ENCODE measurements at places on chromosomes 5 and 9.
A peak's percentile ranks its signal among the peaks of the same experiment; 100 is the strongest.

DNA sequence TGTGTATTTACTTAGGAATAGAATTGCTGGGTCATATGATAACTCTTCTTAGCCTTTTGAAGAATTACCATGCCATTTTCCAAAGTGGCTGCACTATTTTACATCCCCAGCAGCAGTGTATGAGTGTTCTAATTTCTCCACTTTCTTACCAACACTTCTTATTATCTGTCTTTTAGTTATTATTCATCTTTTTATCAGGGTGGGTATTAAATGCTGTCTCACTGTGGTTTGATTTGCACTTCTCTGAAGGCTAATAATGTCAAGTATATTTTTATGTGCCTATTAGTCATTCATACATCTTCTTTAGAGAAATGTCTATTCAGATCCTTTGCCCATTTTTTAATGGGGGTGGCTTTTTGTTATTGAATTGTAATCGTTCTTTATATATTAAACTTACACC, 36.8 kb downstream of the SLC1A3 start:
- no peak for DNase-seq

GRCh38 chr9:107737987-107738743, 248.6 kb upstream of the KLF4 start:
- no peak for DNase-seq

GRCh38 chr5:62182802-62183201, 123.2 kb upstream of the KIF2A start:
- no peak for DNase-seq

- no peak for DNase-seq
Observed at GRCh38 chr5:131019601-131020315, 145.3 kb downstream of the HINT1 start.

DNA sequence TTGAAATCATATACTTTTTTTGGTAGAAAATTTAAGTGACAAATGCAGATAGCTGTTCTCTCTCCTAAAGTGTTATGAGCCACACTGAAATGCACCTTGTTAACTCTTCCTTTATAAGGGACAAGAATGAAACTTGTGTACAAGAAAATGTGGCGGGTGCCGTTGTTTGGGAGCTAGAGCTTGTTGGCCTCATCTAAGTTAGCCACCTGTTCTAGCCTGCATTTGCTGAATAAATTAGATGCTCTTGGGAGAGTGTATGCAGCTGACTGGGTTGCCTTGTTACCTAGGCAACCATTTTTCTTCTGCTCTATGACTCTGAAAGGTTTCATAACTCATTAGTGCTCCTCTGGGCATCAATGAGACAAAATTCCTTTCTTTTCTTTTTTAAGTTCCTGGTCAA, 174.3 kb downstream of the TAF11L14 start:
- no peak for DNase-seq

- no peak for DNase-seq
Observed at GRCh38 chr5:5309645-5310044, 112.8 kb upstream of the ICE1 start.

- DNase-seq: no peak
Observed at GRCh38 chr5:93571114-93571949, 9.7 kb downstream of the NR2F1-AS1 start.

DNA sequence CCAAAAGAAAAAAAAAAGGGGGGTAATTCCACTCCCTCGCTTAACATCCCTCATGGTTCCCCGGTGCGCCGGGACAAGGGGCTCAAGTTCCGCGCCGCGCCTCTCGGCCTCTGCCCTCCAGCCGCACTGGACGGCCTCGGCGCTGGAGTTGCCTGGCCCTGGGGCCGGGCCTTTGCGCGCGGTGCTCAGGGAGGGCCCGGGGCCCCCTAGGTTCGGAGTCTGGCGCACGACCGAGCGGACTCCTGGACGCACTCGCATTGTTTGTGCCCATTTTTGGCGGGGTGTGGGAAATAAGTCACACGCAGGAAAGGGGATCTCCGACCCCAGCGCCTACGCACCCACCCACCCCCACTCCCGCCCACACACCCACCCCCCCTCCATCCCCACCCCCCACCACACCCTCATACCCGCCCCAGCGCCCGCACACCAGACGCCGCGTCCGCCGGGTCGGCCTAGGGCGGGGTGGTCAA, 381 bp downstream of the MED22 start:
- DNase-seq: peak; percentile 63
